ENCODE measurements at places on chromosomes 3 and 15.

GRCh38 chr3:9715764-9716437, 12.3 kb downstream of the CPNE9 start:
- DNase-seq = no peak

GRCh38 chr3:21520106-21520963, 230.7 kb downstream of the ZNF385D start:
- DNase-seq = no peak

DNA sequence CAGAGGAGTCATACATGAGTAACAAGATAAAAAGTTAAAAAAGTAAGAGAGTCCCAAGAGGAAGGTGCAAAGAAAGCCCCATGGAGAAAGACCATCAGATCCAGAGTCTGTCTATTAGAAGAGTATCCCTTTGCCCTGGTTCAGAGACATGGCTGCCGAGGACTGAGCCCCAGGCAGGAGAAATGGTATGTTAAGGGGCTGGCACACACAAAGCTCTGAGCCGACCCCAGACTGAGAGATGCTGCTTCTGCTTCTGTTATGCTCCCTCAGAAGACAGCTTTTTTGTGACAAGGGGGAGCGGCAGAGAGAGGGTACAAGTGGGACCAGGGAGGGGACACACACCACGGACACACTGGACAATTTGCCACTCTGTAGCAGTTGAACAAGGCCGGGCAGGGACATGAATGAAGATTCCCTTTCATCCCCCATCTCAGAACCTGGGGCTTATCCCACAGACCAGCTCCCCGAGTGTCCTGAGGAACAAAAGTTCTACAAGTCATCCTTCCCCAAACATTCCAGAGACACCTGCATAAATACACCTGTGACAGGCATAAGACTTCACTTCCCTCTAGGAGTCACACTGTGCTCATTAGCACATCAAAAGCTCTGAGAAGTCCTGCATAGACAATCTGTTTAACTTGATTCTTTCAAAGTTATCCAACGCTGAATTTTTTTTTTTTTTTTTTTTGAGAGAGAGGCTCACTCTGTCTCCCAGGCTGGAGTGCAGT, 161.6 kb upstream of the WNT5A start:
- no peak for DNase-seq

GRCh38 chr15:87962428-87962827, 294.1 kb downstream of the NTRK3 start:
- DNase-seq = no peak

DNA sequence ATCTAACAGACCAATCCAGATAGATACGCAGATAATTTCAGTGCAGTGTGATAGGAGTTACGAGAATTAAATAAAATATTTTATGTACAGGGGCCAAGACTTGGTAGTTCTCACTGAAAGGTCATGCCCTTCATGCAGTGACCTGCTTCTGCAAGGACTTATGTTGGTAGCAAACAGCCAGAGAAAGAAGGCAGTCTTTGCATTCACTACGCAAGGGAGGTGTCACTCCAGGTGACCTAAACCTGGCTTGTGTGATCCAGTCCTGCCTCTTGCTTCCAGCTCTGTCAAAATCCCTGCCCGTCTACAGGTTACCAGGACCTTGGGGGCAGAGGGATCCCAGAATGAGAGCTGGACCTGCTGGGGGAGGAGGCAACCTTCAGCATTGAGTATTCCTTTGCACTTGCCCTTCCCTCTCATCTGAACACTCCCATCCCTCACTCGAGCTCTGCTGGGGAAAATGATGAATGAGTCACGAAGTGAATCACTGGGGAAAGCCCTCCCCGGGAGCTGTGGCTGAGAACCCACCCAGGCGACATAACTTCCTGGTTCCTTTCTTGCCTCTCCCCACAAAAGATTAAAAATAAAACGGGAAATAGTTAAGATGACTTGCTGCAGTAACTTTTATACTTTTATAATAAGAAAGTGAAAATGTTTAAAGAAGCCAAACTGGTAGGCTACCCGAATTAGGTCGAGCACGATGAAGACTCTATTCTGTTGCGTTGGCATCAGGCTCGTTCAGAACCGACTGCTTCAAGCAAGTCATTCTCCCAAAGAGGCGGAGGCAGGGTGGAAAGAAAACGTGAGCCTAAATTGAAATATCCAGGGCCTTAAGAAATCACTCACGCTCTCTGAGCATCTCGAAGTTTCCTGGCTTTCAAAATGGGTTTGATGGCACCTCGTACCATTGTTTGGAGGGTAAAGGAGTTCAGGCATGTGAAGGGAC, 216.1 kb downstream of the SLCO3A1 start:
- no peak for DNase-seq

DNA sequence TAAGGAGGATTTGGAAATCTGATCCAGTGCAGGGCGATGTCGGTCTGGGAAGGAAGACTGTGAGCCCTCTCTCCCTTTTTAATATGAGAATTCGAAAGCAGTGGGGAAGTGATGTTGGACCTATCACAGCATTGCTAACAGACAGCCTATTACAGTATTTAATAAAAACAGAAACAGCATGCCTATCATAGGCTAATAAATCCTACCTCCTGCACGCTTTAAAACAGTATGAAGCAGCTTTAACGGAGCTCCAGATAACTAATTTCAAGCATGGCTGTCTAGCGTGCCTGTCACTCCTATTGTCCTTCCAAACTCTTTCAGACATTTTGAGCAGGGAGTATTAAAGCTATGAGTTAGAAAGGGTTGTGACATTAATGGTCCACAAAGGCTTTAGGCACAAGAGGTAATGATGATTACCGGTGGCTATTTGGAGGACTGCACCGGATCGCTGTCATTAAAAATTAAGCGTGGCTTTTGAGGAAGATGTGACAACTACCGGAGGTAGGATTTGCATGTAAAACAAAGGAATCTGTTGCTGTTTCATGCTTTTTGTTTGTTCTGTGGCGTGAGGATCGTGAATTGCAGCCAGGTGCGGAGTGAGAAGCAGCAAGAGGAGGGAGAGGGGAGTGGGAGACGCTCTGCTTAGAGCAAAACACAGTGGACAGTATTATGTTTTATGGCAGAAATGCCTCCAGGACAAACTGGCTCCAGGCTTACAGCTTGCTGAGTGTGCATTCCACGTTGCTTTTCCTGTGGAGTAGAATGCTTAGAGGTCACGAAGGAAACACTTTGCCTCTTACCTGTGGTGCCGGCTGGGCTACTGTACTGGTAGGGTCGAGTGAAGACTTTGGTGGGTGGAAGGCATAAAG, at the start of gene KCNMB2:
TSS of gene KCNMB2 (plus strand) at position 226 of the 869 bp plus-strand sequence.
- peak; percentile 30 for DNase-seq

GRCh38 chr3:167166594-167167253, 213.4 kb downstream of the ZBBX start:
- no peak for DNase-seq

GRCh38 chr15:40252141-40252437, 13.2 kb downstream of the PAK6 start:
- DNase-seq = no peak

GRCh38 chr3:149585401-149585726, 72.5 kb downstream of the WWTR1 start:
- no peak for DNase-seq

GRCh38 chr3:33491721-33492120, 51.5 kb upstream of the UBP1 start:
- no peak for DNase-seq

DNA sequence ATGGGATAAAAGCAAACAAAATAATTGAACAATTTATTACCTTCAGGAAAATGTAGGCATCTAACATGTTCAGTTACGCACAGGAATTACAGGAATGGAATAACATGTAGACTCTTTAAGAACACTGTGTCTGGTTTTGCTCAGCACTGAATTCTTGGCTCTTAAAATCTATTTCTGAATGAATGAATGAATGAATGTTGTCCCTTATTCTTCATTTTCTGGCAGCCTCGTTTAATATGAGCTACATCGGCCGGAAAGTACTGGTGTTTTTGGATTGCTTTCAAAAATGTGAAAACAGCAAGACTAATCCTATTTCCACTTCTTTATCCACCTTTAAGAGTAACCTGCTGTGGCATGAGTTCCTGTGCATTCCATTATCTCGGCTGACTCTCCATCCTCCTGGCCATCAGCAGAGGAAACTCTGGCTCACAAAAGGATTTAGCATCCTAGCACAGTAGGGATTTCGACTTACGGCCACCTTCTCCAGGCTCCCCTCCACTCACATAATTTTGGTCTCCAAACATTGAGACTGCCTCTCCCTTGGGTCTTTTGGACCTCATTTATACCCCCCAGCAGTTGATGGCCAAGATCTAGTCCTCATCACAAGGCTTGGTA, 145.3 kb downstream of the FOXP1 start:
- no peak for DNase-seq

DNA sequence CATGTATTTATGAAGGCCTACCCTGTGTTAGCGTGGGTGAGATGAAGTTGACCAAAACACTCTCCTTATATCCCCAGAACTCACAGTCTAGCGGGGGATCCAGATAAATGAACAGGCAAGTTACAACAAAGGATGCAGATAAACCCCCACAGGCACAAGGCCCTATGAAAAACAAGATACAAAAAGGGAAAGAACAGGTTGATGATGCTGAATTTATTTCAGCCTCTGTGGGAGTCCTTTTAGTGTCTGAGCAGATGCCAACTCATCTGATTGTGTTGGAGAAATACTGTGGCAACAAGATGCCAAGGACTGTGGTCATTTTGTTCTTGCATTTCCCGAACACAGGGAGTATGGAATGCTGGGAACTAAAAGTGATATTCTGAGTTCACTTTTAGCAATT, 300.0 kb downstream of the CHST2 start:
- DNase-seq = no peak

DNA sequence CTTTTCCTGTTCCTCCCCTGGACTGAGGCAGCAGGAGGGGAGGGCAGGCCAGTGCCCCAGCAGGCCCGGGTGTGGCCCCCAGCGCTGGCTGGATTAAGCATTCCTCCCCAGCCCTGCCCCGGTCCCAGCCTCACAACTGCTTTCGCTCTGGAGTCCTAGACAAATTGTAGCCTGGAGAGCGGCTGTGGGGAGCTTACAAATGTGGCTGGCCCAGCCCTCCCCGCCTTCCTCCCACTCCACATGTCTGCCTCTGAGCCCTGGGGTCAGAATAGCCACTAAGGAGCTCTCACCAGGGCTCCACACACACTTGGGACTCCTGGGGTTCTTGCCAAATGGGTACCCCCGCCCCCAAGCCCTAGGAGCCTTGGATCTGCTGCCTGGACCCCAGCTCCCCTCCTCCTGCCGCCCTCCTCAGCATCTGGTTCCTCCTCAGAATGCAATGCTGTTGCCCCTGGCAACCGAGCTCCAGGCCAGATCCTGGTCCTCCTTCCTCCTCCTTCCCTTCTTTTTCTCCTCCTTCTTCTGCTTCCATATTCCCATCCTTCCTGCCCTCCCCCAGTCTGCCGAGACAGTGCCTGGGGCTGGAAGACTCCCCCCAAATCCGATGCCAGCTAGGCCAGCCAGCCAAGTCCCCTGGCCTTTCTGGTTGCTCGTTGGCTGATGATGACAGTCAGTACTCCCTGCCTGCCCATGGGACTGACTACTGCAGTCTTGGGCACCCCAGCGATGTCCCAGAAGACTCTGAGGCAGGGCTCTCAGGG, 91.1 kb downstream of the LINGO1 start:
- no peak for DNase-seq

DNA sequence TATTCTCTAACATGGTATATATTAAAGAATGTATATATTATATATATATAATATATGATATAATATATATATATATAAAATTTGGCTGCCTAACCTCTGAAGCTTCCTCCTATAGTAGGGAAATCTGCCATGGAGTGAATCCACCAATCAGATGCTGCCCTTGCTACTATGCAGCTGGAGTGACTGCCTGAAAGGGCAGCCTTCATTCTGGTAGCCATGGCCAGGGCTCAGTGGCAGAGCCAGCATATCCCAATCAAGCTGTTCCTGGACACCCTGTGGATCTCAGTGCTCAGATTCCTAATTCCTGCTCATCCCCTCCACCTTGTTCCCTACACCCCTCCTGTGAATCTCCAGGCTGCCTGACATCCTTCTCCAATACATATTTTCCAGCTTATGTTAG, 2.2 kb upstream of the SH3GL3 start:
- no peak for DNase-seq

- no peak for DNase-seq
These were observed 100.2 kb upstream of the PRR23E start for GRCh38 chr3:127092776-127093175.

DNA sequence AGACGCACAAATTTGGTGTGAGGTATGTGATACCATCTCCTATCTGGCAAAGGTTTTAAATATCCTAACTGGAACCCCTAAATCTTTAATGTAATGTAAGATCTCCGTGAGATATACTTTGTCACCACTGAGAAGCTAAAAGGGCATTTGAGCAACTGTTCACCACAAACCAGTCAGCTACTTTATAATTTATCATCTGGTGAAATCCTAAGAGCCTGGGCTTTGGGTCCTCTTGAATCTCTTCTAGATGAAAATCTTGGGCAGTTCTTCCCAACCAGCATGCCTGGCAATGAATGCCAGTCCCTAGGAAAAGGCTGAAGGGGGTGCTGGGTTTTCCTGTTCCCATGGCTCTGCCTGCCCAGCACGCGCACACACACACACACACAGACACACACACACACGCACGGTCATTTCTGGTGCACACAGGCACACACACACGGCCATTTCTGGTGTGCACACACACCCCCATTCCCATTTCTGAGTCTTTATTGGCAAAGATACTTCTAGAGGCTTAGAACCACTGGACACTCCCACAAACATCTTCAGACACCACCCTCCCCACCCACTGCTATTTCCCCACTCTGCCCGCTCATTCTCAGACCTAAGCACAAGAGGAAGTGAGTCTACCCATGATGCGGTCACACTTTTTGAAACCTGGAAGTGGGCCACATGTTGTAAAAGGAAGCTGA, 72.6 kb downstream of the MYO1E start:
- peak; percentile 67 for DNase-seq

DNA sequence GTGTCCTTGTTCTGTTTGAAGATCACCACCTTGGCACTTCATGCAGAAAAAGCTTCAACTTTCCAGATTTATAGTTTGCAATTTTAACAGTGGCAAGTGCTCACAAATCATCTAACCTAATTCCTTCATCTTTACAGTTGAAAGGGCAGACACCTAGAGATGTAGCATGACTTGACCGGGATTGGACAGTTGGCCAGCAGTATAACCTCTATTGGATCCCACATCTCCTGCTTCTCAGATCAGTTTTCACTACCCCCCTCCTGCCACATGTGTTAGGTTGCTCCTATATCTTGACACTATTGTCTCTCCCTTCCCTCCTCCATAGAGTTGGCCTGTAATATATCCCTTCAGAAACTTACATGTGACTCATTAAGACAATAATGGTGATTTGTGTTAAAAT, 206.0 kb upstream of the SEMA6D start:
- no peak for DNase-seq

- DNase-seq = no peak
These were observed 84.9 kb downstream of the LRIG1 start for GRCh38 chr3:66415867-66416428.

- no peak for DNase-seq
These were observed 806 bp downstream of the KLHL25 start for GRCh38 chr15:85793641-85794597.

DNA sequence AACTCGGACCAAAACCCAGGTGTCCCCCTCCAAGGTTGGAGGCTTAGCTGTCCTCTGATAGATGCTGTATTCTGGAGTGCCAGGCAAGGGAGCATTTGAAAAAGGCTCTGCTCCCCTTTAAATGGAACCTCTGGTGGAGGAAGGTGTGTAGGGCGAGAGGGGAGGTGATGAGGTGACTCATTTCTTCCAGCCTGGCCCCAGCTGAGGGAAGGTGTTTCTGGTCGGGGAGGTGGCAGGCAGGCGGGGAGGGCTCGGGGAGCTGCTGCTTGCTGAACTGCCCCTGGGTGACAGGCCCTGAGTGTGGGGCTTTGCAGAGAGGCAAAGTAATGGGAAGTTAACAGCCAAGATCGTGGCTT, 18.8 kb downstream of the PSTPIP1 start:
- DNase-seq = no peak

All from DMS79 treated with DMSO at 0.1 percent for 48 hours (cell line).